ENCODE measurements at places on chromosomes 13 and 19.

GRCh38 chr19:38375098-38375493 is 725 bp downstream of the PSMD8 start:
- DNase-seq = no peak

DNA sequence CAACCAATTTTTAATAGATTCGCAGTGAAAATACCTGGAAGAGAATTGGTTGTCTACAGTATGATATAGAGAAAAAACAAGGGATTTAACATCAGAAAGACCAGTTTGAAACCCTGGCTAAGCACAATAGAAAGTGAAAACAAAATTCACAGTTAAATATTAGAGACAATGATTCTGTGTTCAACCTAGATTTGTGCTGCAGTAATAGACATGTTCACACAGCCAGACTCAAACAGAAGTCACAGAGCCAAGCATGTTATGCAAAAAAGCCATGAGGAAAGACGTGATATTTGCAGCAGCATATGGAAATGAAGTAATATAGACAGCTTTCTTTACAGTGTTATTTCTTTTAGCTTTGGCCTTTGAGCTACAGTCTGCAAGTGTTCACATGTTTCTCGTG is 48.1 kb downstream of the SCEL start:
- no peak for DNase-seq

DNA sequence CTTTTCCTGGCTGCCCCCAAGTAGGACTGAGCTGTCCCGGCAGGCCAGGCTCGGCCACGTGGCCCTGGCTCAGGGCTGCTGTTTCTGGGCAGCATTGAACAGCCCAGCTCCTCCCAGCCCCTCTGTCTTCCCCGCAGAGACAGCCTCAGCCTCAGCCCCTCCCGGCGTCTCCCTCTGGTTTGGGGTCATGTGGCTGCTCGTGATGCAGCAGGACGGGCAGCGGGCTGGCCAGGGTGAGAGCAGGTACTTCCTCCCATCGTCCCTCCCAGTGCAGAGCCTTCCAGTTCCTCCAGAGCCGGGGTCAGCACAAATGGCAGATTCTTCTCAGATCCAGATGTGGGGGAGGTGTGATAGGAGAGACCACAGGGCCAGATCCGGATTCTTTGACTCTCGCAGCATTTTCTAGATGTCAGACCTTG is 114.6 kb downstream of the KDM4B start:
- peak; percentile 37 for DNase-seq

DNA sequence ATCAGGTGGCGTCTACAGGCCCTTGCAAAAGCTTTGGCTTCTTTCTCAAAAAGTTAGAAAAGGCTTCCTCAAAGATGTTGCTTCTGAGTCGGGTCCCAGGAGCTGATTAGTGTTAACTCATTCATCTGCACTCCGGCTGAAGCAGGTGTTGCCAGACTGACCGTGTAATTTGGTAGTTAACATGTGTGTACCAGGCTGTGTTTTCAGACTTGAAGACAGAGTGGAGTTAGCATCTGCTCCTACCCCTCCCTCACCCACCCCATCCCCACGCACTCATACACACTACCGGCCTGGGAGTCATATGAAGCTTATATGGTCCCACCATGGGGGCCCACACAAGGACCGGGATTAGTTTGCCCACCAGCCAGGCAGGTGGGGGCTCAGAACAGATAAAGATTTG is 111.5 kb downstream of the DNAJC15 start:
- DNase-seq = no peak

DNA sequence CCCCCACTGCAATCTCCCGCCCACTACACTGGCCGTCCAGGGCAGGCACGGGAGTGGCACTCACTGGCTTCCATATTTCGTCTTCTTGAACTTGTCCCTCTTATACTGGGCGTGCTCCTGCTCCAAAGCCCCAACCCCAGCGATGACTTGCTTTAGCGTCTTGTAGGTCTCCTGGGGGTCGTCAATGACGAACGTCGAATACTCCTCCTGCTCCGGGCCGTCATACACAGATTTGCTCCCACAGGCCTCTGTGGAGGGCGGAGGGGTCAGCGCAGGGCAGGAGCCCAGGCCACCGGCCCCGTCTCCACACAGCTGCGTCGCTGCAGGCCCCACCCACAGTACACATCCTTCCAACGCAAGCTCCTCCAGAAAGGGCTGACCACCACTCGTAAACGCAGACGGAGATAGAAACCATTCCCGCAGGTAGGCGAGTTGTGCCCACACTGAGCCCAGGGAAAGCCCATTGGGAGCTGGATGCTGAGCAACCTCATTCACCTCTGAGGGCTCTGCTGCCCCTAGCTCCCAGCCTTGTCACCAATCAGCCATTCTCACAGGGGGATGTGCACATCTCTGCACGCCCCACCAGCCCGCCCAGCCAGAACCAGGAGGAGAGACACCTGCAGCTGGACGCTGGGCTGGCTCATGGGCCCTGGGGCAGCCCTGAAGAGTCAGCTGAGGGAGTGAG is 7.9 kb upstream of the C13orf46 start:
- DNase-seq = peak; percentile 7

DNA sequence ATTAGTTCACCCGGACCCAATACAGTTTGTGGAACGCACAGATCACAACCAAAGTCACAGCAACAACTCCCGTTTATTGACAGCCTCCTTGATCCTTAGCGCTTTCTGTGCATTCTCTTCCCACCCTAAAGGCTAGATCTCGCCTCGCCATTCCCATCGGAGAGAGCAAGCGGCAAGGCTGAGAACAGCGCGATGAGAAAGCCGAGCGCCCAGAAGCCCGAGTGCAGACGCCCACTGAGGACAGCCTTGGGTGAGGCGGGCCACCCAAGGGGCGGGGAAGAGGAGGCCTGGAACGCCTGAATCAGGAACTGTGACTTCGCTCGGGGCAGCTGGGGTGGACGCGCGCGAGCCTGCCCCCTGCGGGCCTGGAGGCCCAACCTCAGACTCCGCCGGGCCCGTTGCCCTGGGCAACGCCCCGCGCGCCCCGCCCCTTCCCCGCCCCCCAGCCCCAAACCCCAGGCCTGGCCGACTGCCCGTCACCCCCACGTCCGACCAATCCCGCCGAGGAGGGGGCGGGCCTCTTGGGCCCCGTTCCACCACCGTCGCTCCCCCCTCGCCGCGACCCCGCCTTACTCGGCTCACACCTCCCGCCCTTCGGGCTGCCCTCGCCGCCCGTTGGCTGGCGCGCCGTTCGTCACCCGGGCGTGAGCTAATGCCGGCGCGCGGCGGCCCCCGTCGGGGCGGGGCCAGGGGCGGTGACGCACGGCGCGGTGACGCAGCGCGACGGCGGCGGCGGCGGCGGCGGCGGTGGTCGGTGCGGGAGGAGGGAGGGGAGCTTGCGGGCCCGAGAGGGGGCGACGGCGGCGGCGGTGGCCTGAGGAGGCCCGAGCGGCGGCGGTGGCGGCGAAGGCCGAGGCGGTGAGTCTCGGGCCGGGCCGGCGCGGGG is at the start of gene SAMD4B:
SAMD4B (plus strand) TSS at position 703 of the 886 bp plus-strand sequence. CDS start 14,473 bp downstream, outside the sequence.
- DNase-seq = peak; percentile 99

DNA sequence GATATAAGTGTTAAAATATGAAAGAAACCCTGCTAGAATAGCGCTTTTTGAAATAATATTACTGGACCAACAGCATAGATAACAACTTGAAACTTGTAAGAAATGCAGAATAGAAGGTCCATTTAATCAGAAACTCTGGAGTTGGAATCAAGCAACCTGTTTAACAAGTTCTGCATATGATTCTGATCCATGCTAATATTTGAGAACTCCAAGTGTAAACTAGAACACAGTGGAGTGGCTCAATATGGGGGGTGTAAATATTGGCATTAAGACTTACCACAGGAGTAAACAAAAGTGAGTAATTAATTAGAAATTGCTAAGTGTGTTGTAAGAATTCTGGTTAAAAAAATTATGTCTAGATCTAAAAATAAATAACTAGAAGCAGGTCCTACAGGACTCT is 151.2 kb downstream of the SLITRK1 start:
- DNase-seq = no peak

DNA sequence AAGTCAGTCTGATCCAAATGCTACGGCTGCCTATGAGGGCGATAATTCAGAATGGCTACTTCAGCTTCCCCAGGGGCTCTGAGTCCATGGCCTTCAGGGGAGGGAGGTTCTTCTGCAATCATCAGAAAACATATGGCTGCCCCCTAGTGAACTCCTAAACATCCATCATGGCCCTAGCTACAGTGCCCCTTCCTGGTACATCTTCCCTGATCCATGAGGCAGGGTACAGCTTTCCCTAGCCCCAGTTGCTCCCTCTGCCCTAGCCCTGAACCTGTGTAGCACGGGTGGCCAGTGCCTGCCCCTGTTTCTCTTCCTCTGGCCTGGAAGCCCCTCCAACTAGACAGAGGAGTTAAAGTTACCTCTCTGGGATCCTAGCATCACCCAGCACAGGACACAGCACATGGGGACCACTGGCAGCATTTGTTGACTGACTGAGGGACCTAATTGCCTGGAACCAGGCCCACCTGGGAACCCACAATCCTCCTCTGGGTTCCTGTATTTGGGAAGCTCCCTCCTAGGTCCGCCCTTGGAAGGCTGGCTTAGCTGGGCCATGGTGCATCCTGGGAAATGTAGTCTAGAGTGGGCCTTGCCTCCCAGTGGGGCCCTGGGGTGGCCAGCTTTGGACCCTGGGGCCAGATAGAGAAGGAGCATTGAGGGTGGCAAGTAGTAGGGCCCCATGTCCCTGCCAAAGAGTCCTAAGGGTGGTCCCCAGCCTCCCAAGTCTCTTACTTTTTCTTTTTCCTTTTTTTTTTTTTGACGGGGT is 17.7 kb upstream of the SEMA6B start:
- DNase-seq = no peak

GRCh38 chr19:15498156-15498858 is 10.0 kb upstream of the CYP4F22 start:
- no peak for DNase-seq

GRCh38 chr13:106609116-106609515 is 41.2 kb upstream of the ARGLU1 start:
- DNase-seq = no peak

Data from left ventricle myocardium inferior (tissue), 1 donor.